ENCODE measurements at places on chromosomes 7 and 10. TPM values are rescaled to one million over a fixed set of nuclear protein-coding genes. Genes with fewer than 3 reads are reported as not detected.

GRCh38 chr10:92146107-92146506, 144.8 kb downstream of the CPEB3 start:
- no peak for DNase-seq

GRCh38 chr7:88523645-88524044, 217.0 kb upstream of the STEAP4 start:
- no peak for DNase-seq

DNA sequence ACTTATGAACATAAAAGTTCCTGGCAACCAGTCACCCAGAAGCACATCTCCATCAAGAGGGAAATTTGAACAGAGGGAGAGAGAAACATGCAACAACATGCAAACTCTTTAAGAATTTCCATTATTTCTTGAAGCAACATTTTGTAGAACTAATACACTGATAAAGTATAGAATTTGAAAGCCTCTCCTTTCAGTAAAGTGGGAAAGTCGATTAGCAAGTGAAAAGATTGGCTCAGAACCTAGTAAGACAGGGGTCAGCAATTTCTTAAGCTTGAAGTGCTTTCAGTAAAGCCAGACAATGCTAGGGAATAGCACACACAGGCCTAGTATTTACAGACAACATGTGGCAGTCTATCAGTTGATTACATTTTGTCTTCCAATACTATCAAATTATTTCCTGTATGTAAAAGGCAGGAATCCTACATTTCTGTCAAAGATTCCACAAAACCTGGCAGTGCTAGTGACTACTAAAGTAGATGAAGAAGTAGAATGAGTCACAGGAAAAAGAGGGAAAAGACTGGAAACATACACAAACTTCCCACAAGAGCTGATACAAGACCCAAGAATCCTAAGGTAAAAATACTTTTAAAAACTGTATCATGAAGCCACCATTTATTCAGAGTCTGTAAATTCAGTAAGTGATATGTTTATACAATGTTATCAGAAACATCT, 25.2 kb downstream of the DNAJC1 start:
- peak; percentile 33 for DNase-seq

DNA sequence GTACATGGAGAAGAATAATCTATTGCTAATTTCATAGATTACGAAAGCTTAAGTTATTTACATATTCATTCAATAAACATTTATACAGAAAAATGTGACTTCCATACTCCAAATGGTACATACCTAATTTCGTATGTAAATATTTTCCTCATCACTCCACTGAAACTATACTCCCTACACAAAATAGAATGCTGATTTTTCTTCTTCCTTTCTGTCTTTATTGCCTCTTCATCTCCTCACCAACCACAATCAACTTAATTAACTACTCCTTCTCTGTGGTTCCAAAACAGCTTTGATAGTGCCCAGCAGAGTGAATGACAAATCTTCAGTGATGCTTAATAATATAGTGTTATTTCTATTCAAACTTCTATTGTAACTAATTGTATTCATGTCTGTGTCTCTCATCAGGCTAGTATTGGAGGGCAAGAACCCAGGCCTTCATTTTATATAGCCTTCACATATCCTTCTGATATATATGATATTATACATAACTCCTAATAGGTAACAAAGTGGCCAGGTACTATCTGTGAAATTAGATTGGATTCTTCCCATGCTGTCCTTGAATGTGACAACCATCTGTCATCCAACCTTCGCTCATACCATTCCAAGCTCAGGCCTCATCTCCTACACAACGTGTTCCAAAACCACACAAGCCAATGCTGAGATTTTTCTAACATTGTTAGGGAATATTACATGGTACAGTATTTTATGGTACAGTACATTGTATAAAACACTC, 5.3 kb downstream of the ITGB1 start:
- no peak for DNase-seq

DNA sequence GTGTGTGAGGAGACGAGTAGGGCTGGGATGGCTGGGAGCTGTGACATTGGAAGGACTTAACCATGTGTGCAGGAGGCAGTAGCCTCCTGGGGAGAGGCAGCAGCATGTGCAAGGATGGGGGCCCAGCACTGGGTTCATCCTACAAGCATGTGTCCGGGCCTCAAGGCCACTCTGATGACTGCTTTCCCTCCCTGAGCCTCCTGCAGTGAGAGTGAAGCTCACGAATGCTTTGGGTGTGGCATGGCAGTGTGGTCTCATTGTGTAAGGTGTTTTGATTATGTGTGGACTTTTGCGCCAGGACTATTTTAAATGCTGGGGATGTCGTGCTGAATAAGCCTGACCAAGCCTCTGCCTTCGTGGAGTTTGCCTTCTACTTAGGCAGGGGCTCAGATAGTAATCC, 122.0 kb upstream of the INSYN2A start:
- DNase-seq: no peak

DNA sequence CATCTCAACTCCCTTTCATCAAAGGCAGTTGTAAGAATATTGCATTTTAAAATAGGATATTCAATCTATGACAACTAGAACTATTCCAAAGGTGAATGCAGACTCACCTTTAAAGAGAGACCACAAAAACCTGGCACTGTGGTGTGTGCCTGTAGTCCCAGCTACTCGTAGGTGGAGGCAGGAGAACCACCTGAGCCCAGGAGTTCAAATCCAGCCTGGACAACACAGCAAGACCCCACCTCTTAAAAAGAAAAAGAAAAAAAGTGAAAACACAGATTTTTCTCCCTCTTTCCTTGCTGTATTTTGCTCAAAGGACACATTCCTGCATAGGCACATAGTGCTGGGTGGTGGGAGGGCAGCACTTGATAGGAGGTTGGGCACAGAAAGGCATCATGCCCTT, 739 bp upstream of the ALDH18A1 start:
- DNase-seq: no peak

DNA sequence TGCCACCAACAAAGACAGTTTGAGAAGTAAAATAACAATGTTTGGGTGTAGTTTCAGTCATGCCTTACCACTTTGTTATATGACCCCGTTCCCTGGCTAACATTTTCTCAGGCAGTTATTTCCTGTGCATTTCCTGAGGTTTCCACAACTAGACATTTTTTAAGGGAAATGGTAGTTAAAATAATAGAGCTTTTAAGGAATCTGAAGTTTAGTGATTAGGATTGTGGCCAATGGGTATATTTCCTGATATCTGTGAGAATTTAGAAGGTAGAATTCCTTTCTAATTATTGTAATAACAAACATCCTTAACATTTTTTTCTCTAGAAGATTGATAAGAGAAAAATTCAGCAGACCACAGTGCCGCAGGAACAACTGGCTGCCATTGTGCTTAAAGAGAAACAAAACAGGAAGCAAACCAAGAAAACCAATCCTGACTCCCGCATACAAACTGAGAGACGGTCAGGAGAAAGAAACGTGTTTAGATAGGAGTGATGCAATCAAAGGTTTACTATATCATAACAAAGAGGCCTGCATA, 193.6 kb downstream of the MBL2 start:
- no peak for DNase-seq

GRCh38 chr7:24401628-24402593, 117.9 kb downstream of the NPY start:
- peak; percentile 41 for DNase-seq

DNA sequence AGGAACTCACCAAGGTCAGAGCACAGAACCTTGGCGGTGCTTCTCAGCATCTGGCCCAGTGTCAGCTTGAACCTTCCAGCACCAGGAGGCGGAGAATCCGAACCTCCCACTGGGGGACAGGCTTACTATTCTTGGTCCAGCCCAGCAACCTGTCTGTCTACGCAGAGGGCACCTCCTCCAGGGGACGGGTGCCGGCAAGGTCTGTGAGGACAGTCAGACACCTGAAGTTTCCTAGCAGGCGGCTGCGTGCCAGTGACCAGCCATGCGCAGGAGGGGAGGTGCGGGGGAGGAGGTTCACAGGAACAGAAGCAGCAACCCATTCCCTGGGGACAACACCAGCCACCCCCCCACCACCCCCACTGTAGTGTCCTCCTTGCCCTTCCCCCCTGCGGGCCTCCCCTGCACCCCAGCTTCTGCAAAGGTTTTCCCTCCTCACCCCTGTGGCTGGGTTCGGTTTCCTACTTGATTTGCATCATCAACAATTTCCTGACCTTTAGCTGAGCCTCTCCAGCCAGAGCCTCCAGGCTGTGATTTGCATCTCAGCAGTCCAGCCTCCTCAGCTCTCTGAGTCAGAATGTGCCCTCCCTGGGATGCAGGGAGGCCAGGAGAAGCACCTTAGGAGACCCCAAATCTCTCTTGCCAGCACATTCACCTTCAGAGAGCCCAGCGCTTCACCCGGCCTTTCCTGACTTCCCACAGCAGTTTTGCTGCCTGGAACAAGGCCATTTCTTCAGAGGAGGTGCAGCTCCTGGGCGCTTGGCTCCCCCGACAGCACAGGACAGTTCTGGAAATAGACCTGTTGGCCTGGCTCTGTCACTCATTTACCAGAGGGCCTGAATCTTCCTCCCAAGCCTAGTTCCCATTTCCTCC, 107.5 kb upstream of the NPS start:
- DNase-seq: no peak

- no peak for DNase-seq
Observed at GRCh38 chr10:72050873-72051272, 37.5 kb downstream of the SPOCK2 start.

DNA sequence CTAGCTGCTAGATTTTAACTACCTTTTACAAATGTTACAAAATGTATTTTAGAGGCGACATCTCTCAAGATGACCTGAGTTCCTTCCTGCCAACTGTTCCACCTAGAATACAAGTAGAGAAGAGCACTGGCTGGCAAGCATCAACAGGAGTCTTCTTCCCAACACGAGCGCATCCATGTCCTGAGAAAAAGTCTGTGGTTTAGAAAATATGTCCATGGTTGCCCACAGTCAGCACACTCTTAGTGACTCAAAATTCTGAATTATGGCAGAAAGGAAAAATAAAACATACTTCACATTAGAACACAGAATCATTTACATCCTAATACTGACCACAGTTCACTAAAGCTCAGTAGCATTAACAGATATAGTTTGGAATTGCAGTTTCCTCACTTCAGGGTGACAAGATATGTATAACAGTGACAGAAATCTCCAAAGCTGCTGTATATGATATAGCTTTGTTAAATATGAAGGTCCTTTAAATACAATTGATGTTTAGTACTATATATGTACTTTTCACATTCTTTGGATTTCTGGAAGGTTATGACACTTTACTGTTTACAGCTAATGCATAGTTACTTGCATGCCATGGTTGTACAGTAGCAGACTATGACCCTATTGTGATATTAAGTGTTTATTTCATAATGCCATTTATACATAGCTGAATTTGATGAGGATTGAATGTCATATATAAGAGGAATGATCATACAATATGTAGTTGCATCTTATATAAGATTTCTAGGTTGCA, 327.1 kb downstream of the GFRA1 start:
- no peak for DNase-seq

DNA sequence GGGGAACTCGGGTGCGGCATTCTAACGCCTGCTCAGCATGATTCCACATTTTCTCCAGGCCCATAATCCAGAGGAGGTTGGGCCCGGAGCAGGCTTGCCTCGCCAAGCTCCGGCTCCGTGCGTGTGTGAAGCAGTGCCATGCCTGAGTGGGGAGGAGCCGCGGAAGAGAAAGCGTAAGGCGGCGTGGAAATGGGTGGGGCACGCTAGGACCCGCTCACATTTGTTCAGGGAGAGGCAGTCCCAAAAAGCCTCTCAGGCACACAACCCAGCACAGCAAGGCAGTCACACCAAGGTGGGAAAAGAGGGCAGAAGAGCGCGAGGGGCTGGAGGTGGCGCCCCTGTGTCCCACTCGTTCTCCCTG, 695 bp upstream of the VDAC2 start:
- DNase-seq: peak; percentile 35

DNA sequence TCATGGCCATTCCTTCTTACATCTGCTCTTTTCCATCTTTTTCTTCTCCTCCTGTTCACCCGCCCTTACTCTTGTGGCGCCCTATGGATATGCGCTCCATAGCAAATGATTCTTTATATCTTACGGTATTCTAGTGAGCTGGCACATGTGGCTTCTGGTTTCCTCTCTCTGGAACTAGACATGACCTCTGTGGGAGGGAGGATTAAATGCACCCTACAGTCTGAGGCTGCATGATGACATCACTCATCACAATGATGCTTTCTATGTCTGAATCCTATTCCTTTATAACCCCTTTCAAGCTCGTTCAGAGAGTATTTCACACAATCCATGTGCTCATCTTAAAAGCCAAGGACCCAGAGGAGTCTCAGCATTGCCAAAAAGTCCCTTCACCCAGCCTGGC, 153.3 kb downstream of the EGFR start:
- no peak for DNase-seq

DNA sequence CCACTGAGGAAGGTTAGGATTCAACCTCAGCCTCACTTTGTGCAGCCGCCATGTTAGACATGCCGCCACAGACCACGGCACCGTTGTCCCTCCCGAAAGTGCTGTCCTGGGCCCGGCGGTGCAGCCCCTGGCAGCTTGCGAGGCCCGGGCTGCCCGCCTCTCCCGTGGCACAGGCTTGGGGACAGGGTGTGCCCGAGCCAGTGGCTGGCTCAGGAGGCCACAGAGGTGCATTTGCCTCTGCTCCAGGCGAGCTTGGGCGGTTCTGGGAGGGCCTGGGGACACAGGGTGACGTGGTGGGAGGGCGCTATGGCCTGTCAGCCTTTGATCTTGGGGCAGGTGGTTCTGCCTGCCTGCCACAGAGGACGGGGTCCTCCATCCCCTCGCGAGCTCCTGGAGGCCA, 41.1 kb downstream of the NKX6-2 start:
- no peak for DNase-seq

GRCh38 chr7:149598721-149599308, 101.2 kb upstream of the ZNF746 start:
- DNase-seq: peak; percentile 40

Gene MYPN
- total RNA-seq: 69.8 TPM

Gene TRIL
- not detected for total RNA-seq

Gene CPN1
- total RNA-seq: not detected

Gene SPOCK2
- total RNA-seq: not detected

Gene OLAH
- total RNA-seq: not detected

Gene FAM25G
- not detected for total RNA-seq

Gene TIAL1
- total RNA-seq: 129 TPM
